ENCODE measurements at places on chromosomes 1 and 21. TPM values are rescaled to one million over a fixed set of nuclear protein-coding genes. Genes with fewer than 3 reads are reported as not detected.

The CCDC190 gene
- 0.19 TPM for total RNA-seq

The ERVH48-1 gene
- total RNA-seq = 2.2 TPM

The ADAMTS1 gene
- total RNA-seq = 27.8 TPM

- ATAC-seq = no peak
Measured at GRCh38 chr1:181541947-181542346, 58.6 kb downstream of the CACNA1E start.

GRCh38 chr1:64050601-64051000 is 152.8 kb upstream of the UBE2U start:
- ATAC-seq = no peak

DNA sequence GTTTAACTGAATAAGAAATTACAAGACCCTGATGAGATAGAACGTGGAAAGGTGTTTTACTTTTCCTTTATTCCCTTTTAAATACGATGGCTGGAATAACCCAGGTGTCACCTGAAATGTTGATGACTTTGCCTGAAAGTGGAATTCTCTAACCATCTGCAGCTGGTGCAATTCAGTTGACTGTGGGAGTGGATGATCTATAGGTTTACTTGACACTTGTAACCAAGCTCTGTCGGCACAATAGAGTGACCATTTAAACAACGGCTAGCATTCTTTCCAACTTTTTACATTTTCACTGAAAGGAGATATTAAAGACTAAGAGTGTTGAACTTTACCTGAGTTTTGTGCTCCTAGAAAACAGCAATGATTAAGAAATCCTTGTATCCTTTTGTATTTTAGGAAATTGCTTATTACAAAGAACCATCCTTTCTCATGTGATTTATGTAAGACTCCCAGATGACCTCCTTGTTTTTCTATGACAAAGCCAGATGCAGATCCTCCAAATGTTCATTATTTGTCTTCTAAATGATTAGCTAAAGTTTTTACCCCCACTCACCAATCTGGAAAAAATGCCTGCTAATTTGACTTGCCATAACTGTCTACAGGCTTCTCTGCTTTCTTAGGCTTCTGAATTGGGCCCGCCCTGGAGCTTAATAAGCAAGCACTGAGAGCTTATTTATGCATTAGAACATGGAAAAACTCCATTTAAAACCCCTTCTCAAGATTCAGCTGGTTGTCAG is 129.5 kb upstream of the LRRC7 start:
- ATAC-seq = no peak

DNA sequence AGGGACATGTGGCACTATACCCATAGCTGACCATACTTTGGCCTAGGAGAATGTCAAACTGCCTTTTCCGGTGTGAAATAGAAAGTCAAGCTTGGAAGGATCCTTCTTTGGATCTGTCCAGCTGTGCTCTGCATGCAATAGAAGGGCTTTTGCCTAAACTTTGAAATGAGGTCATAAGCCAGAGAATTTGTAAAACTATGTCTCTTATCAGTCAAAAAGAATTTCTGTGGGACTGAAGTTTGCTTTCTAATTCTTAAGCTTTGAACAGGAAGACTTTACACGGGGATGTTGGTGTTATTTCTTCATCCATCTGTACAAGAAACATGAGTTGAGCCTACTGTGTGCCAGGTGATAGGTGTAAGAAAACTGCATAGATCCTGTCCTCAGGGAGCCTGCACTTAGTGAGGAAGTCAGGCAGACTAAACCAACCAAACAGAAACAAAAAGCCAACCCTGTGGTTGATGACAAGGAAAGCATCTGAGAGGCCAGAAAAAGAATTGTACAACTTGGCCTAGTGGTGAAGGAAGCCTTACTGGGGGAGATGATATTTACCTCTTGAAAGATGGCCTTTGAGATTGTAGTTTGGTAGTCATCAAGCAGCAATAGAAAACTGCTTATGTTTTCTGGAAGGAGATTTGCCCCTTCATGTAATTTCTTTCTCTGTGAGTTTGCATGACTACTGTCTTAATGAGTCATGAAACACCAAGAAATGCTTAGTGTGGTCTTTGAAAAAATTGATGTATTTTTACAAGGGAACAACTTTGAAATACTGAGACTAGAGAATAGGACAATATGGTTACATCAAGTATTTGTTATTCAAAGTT is 24.8 kb downstream of the TGFB2 start:
- ATAC-seq = no peak

- no peak for ATAC-seq
Measured at GRCh38 chr1:150420560-150421265, 56.8 kb downstream of the RPRD2 start.

The IL10RB gene
- total RNA-seq = 7.0 TPM

GRCh38 chr1:221117133-221117532 is 237.9 kb downstream of the HLX start:
- no peak for ATAC-seq

- peak; percentile 42 for ATAC-seq
Measured at GRCh38 chr21:36422279-36423098, 37.3 kb downstream of the CHAF1B start.

The ESRRG gene
- 3.7 TPM for total RNA-seq

GRCh38 chr1:64231654-64232053 is 28.2 kb downstream of the UBE2U start:
- ATAC-seq = no peak

- no peak for ATAC-seq
Measured at GRCh38 chr1:206593351-206593925, 18.8 kb downstream of the EIF2D start.

DNA sequence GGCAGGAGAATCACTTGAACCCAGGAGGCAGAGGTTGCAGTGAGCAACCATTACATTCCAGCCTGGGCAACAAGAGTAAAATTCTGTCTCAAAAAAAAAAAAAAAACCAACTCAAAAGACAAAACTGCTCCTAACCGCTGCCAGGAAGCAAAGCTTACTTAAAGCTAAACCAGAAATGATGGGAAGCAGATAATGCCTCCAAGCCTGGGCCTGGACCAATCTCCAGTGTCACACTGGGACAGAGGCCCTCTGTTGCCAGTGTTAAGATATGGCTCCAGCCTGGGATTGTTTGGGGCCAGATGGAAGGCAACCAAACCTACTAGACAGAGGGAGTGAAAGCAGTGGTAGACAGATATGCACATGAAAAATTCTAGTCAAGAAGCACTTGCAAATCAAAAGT is 36.9 kb downstream of the NSL1 start:
- ATAC-seq = peak; percentile 76

The CCDC181 gene
- total RNA-seq = 0.75 TPM

The SPATA46 gene
- total RNA-seq = 0.57 TPM

- no peak for ATAC-seq
Measured at GRCh38 chr1:223189525-223189902, 46.5 kb upstream of the TLR5 start.

- ATAC-seq = no peak
Measured at GRCh38 chr1:183873642-183874041, 68.7 kb downstream of the RGL1 start.

- peak; percentile 30 for ATAC-seq
Measured at GRCh38 chr21:44779417-44780136, 22.0 kb downstream of the UBE2G2 start.

The TMEM200B gene
- total RNA-seq = 2.6 TPM

DNA sequence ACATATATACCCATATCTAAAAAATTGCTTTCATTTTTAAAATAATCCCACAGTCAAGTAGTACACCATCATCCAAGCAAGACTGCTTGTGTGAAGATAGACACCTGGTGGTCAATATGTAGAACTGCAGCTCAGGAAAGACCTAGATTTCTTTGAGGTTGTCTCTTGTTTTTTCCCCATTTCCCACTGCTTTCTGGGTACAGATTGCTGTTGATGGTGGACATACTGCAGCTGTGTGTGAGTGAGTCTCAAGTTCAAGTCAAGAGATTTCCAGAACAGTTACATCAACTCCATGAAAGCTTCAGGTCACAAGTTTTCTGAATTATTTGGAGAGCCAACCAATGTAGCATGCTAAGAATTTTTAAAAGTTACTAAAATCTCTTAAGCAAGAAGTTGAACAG is 306.4 kb downstream of the DUSP10 start:
- ATAC-seq = peak; percentile 51

The SPRR5 gene
- total RNA-seq = not detected

GRCh38 chr1:14678011-14678638 is 79.6 kb downstream of the KAZN start:
- no peak for ATAC-seq

GRCh38 chr21:18812308-18812707 is 408.7 kb upstream of the TMPRSS15 start:
- no peak for ATAC-seq

DNA sequence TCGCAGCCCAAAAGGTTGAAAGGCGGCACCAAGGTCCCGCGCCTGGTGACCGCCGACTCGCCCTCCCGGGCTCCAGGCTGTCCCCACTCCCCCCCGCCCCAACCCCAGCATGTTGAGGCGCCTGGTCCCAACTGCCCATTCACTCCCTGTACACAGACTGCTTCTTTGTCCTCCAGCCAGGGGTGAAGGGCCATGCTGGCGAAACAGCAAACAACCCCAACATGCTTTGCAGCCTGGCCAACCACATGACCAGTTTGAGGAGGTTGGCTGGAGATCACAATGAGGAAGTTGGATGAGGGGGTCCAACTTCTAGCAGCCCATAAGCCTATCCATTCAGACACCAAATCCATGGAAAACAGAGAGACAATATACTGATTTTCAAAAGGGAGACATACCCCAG is 13.5 kb downstream of the PDE9A start:
- ATAC-seq = no peak

The AMIGO1 gene
- total RNA-seq = 13.1 TPM

The TNFSF4 gene
- 0.50 TPM for total RNA-seq

DNA sequence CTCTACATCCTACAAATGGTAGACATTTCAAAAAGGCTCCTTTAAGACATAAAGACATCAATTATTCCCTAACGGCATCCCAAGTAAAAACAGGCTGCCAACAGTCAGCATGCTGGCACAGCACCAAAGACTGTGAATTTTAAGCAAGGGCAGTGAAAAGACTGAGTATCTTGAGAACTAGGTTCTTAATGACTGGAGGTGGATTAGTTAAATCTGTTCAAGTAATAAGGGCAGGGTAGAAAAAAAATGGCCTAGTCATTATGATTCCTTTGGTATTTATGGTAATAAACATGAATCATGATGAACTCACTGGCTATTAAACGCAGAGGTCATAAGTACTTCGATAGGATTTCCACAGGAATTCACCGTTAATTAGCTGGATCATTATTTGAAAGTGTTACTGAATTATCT is 75.2 kb downstream of the KIFAP3 start:
- peak; percentile 17 for ATAC-seq

DNA sequence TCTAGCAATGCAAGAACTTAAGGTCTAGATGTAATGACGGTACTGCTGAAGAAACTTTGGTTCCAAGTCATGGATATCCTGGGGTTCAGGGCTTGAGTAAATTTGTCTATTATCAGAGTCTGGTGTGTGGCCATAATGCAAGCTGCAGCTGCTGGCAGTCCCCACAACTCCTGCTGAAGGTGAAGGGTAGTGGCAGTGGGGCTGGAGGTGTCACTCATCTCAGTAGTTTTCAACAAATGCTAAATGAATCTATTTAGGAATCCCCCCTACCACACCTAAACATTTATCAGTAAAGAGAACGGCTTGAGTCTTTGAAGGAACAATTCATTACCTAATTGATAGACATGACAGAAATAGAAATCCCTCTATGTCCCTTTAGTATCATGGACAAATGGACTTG is 99.2 kb upstream of the GNG4 start:
- ATAC-seq = no peak

The RSRP1 gene
- 109 TPM for total RNA-seq

DNA sequence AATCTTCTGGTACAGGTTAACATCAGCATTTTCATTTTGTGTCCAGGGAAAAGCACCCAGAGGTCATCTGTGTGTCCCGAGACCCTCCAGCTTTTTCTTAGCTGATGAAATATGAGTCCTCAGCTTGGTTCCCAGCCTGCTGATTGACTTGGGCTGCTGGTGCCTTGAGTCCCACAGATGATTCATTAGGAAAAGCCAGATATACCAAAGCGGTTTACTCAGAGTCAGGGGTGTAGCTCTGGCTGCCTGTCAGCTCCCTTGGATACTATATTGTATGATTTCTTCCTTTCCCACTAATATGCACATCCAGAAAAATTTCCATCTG is 43.7 kb upstream of the MAB21L3 start:
- ATAC-seq = peak; percentile 77

GRCh38 chr1:22749919-22750684 is 39.5 kb downstream of the EPHB2 start:
- peak; percentile 59 for ATAC-seq

The KRTAP12-2 gene
- total RNA-seq = not detected

DNA sequence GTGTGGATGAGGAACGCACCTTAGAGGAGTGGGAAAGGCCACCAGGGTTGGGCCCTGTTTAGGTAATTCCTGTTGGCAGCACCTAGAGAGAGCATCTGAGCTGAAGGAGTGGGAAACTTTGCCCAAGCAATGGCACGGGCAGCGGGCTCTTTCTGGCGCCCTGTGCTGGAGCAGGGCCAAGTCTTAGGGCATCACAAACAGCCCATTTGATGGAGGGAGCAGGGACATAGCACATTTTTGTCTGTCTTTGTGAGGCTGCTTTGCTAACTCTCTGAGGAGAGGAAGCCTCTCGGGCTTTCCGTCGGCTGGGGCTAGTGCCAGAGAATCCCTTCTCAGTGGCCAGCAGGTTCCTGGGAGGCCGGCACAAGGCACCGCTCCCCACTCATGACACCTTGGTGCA is 22.5 kb upstream of the CNTN2 start:
- no peak for ATAC-seq

DNA sequence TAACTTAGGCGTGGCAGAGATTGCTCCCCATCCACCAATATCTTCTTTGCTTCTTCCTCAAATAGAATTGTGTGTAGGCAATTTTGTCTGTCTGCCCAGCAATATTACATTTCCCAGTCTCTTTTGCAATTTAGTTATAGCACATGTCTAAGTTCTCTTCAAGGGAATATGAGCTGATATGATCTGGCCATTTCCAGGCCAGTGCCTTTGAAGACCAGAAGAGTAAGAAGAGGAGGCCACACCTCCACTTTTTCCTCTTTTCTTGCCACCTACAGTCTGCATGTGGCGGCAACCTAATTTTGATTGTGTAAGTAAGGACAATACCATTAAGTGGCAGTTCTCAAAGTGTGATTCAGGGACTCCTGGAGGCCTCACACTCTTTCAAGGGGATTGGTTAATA is 6.3 kb upstream of the RSBN1 start:
- ATAC-seq = no peak

The LRP8 gene
- 29.3 TPM for total RNA-seq

The LMX1A gene
- total RNA-seq = not detected
